Ascending aorta (tissue), 2 donors: ENCODE measurements at places on chromosomes 12 and 14.

- H3K4me3 ChIP-seq, result no peak overlapping the region
- DNase-seq, result no peak
- H3K27ac ChIP-seq, result no peak overlapping the region
- H3K36me3 ChIP-seq, result no peaks in the 10 kb centered on the region
- H3K27me3 ChIP-seq, result no peaks in the 10 kb centered on the region
Measured at GRCh38 chr12:91590966-91591638, 408.5 kb upstream of the DCN start.

GRCh38 chr12:87820524-87821202, 208.5 kb downstream of the C12orf50 start:
- H3K27ac ChIP-seq, result no peak overlapping the region
- no peaks in the 10 kb centered on the region for H3K36me3 ChIP-seq
- H3K4me1 ChIP-seq, result no peaks in the 10 kb centered on the region
- DNase-seq, result no peak
- no peaks in the 10 kb centered on the region for H3K27me3 ChIP-seq

- no peaks in the 10 kb centered on the region for H3K36me3 ChIP-seq
- no peaks in the 10 kb centered on the region for H3K27me3 ChIP-seq
- H3K27ac ChIP-seq, result no peak overlapping the region
- DNase-seq, result no peak
Measured at GRCh38 chr12:75020068-75020557, 189.5 kb downstream of the KCNC2 start.

DNA sequence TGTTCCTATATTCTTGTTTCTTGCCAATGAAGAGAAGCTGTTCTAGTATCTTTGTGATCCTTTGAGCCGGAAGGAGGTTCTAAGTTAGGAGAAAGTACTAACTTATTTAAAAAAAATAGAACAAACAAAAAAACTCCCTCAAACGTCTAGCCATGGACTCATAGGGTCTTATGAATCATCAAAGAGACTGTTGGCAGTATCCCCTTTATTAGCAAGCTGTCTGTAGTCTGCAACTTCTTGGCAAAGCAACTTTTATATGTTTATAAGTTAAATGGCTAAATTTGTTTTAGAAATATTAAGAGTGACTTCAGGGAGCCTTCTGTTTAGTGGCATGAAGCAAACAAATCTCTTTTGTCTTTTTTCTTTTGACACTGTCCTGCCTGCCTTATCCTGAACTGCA, 291.9 kb downstream of the FUT8 start:
- H3K4me3 ChIP-seq, result no peak overlapping the region
- no peaks in the 10 kb centered on the region for H3K4me1 ChIP-seq
- no peaks in the 10 kb centered on the region for H3K36me3 ChIP-seq
- H3K27ac ChIP-seq, result no peak overlapping the region
- H3K27me3 ChIP-seq, result no peaks in the 10 kb centered on the region

GRCh38 chr14:66174453-66174891, 311.7 kb upstream of the CCDC196 start:
- no peak overlapping the region for H3K27ac ChIP-seq
- no peaks in the 10 kb centered on the region for H3K36me3 ChIP-seq
- no peaks in the 10 kb centered on the region for H3K4me1 ChIP-seq
- H3K27me3 ChIP-seq, result no peaks in the 10 kb centered on the region

DNA sequence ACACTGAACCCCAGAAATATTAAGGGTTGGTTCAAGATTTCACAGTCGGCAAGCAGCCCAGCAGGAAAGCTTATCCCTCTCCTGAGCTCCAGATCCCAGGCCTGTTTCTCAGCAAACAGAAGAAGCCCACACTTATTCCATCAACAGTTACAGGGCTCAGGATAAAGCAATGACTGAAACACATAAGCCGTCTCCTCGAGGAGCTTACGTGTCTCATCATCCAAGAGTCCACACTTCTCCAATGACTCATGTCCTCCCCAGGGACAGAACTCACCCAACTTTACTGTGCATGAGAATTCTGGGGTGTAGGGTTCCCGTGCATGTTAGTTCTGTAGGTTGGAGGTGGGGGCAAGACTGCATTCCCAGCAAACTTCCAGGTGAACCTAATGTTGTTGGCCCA, 31.2 kb downstream of the GSC start:
- no peak for DNase-seq
- H3K27ac ChIP-seq, result no peak overlapping the region
- no peaks in the 10 kb centered on the region for H3K4me1 ChIP-seq
- no peak overlapping the region for H3K4me3 ChIP-seq
